ENCODE measurements at places on chromosomes 3 and 15. TPM values are rescaled to one million over a fixed set of nuclear protein-coding genes. Genes with fewer than 3 reads are reported as not detected.

OR5K1 gene
- not detected for total RNA-seq

GOLGA6D gene
- total RNA-seq: not detected

PYGO1 gene
- total RNA-seq: 0.05 TPM

RASGRP1 gene
- total RNA-seq: 36.9 TPM

SELENOS gene
- 55.2 TPM for total RNA-seq

ZBTB11 gene
- 24.8 TPM for total RNA-seq

C3orf70 gene
- total RNA-seq: not detected

DNA sequence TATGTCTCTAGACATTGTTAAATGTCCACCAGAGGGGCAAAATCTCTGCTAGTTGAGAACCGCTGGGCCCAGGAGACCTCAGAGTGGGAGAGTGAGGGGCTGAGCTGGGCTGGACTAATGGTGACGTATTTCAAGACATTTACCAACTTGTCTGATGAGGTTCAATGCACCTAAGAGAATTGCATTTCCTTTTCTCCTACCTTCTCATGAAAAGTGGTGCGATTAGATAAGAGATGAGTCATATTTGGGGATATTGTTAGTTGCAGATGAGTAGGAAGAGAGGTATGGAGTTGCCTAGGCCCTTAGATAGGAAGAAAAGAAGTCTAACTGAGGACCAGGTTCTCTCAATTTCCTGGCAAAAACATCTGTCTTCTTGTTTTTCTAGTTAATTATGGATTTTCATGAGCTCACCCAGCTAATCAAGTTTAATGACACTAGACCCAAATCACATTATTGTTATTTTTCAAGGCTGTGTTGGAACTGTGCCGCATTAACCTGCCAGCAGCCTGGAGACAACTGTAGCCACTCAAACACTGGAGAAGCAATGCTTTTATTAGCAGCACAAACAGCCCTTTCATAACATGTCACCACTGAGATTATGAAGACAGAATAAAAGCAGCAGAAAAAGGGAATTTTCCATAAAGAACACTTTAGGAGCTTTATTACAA lies 144.2 kb downstream of the PDCD6IP start:
- DNase-seq: no peak

DNA sequence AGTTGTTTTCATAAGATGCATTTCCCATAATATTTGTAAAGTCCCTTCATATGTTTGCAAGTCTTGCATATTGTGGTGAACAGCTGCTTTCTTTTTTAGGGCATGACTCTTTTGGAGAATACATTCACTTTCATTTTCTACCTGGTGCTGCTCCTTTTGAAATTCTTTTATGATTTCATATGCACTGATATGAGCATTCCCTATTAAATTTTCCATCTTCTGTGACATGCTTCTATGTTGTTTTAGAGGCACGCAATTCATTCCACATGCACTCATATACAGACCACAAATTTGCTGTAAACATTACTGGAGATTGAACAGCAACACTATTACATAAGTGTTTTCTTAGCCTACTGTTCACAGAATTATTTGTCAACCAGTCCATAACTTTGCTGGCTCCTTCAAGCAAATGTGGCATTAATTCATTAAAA lies 92.8 kb upstream of the TNFSF10 start:
- DNase-seq: no peak

GRCh38 chr3:172062761-172063160 lies 23.4 kb downstream of the FNDC3B start:
- no peak for DNase-seq

DNA sequence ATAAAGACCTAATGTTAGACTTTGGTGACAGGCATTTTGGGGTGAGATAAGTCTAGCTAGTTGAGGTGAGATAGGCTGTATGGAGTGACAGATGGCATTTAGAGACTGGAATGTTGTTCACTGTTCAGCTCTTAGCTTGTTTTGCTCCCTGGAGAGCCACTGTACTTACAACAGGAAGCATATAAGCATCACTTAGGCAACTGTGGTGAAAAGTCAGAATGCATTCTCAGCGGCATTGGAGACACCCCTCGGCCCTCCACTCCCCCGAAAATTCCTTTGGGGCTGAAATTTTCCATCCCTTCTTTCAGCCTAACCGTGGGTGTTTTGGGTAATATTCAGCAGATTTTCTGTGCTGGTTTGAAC lies 73.4 kb downstream of the SLCO3A1 start:
- no peak for DNase-seq

GRCh38 chr15:79914728-79915127 lies 17.9 kb upstream of the MTHFS start:
- no peak for DNase-seq

GRCh38 chr3:30282154-30282696 lies 324.2 kb upstream of the TGFBR2 start:
- DNase-seq: no peak

- no peak for DNase-seq
Observed at GRCh38 chr15:99321468-99321867, 70.2 kb downstream of the LRRC28 start.

DNA sequence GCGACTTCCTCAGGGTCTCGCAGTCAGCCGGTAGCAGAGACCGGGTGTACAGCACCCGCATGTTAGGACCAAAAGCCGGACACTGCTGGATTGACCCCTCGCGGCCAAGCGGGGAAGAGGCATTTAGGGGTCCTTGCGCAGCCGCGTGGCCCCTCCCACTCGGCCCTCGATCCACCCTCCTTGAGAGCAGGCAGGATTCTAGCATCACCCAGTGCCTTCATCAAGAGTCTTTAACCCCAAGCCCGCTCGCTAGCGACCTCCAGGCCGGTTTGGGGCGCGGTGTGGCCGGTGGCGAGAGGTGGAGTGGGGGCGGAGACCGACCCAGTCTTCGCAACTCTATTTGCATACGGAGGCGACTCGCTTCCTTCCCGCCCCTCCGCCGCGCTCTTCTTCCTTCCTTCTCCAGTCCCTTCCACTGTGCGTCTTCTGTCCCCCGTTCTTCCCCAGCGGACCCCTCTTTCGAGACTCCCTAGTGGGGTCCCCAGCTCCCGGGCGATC lies at the start of gene ST6GAL1:
Gene ST6GAL1, plus strand, starts transcription at position 384 of the 498 bp plus-strand sequence. CDS start 112,178 bp downstream, outside the sequence.
- peak; percentile 61 for DNase-seq

- DNase-seq: no peak
Observed at GRCh38 chr3:143956838-143957237, 14.8 kb upstream of the DIPK2A start.

GRCh38 chr3:153443961-153444360 lies 281.9 kb downstream of the RAP2B start:
- DNase-seq: no peak

Measured in activated T-cell treated with anti-CD3 and anti-CD28 coated beads, Interleukin-2, amount 50 U/mL, for 4 hours (primary cell).